Stomach (tissue), 19 donors: ENCODE measurements at places on chromosomes 1 and 21. TPM values are rescaled to one million over a fixed set of nuclear protein-coding genes. Genes with fewer than 3 reads are reported as not detected.

DNA sequence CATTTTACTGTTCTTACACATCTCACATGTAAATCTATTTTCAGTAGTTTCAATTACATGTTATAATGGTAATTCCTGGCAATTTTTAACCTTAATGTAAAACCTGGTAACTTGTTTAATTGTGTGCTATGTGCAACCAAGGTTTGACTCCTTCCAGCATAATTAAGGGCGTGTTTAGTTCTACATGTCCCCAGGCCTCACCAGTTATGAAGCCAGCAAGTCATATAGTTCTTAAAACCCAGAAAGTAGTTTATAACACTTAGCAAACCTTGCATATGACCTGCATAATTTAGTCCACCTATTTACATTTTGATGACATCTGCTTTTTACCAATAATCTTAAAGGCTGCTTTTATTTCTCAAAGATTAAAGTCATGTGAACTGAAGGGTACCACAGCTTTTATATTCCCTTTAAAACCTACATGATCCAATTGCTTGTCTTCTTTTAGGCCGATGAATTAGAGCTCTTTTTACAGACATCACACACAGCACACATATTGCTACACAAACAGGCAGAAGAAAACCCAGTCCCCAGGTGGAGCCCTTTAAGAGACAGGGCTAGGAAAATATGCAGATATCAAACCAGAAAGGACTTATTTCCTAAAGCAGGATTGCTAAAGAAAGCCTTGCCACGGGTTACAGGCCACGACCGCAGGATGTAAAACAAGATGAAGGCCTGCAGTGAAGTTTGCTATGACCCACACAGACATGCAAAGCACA lies 23.2 kb upstream of the SYCP1 start:
- no peaks in the 10 kb centered on the region for H3K27me3 ChIP-seq
- no peaks in the 10 kb centered on the region for H3K4me1 ChIP-seq
- H3K27ac ChIP-seq = no peak overlapping the region
- H3K4me3 ChIP-seq = no peak overlapping the region

DNA sequence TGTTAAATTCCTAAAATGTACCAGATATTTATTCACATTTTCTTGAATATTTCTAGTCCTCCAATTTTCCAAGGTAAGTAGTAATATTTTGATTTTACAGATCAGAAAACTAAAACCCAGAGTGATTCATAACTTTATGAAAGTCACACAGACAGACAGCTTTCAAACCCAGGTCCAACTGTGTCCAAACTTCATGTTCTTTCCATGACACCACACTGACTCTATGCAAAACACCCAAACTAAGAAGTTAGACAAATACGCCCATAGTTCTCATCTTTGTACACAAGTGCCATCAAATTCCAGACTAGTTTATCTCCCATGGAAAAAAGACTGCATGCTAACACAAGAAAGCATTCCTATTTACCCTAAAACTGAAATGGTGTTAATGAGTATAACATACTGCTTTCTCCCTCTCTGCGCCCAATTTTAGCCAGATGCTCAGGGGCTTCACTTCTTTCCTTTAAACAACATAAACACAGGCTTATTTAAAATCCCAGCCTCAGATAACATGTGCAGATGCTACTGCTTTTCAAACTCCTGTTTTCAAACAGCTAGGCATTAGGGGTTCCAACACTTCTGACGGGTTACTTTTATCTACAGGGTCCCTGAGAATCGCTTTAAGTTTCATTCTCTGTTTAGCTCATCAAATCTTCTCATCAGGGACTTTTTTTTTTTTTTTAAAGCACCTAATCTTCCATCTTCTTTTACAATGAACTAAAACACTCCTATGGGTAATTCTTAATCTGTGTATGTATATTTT lies 44.6 kb downstream of the WASF2 start:
- H3K27ac ChIP-seq = no peak overlapping the region
- no peak overlapping the region for H3K4me3 ChIP-seq
- H3K36me3 ChIP-seq = peaks cover 39% of the 10 kb centered on the region
- no peaks in the 10 kb centered on the region for H3K27me3 ChIP-seq

GRCh38 chr1:223783676-223784075 lies 62.1 kb downstream of the TP53BP2 start:
- H3K27me3 ChIP-seq = no peaks in the 10 kb centered on the region
- no peak overlapping the region for H3K27ac ChIP-seq
- peaks cover 15% of the 10 kb centered on the region for H3K36me3 ChIP-seq
- peaks cover 17% of the 10 kb centered on the region for H3K4me1 ChIP-seq
- no peak for DNase-seq

GRCh38 chr1:183477986-183478781 lies 5.9 kb downstream of the SMG7 start:
- H3K27me3 ChIP-seq = no peaks in the 10 kb centered on the region
- no peak overlapping the region for H3K4me3 ChIP-seq
- no peak for DNase-seq
- no peaks in the 10 kb centered on the region for H3K36me3 ChIP-seq

The C1orf115 gene
- total RNA-seq = 12.3 TPM

GRCh38 chr1:232932486-232933425 lies 17.7 kb upstream of the NTPCR start:
- no peak overlapping the region for H3K27ac ChIP-seq
- no peaks in the 10 kb centered on the region for H3K36me3 ChIP-seq
- no peak for DNase-seq

GRCh38 chr1:18583326-18583941 lies 47.2 kb upstream of the PAX7 start:
- no peak overlapping the region for H3K4me3 ChIP-seq
- H3K27ac ChIP-seq = no peak overlapping the region
- no peak for DNase-seq
- H3K27me3 ChIP-seq = peaks cover 63% of the 10 kb centered on the region
- H3K36me3 ChIP-seq = no peaks in the 10 kb centered on the region
